Effector CD8-positive, alpha-beta T cell (primary cell): ENCODE measurements at places on chromosomes 1 and 21.

DNA sequence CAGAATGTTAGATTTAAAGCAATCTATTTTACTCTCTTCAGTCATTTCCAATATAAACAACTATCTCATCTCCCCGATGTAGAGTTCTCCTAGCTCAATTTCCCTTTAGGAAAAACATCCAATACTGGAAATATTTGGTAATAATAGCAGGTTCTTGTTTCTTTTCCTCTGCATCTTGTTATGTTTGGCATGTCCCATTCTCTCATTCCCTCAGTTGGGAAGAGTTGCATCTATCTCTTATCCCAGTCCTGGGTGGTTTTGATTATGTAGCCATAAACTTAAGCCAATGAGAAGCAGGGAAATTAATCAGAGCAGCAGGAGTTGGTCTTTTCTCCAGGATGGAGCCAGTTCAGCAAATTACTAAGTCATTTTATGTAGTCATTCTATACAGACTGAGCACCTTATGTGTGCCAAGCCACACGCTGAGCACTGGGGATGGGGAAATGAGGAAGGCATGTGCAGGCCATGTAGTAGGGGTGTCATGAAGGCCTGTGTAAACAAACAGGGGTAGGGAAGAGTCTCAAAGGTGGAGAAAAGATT lies 418.2 kb upstream of the NFIA start:
- DNase-seq = no peak

DNA sequence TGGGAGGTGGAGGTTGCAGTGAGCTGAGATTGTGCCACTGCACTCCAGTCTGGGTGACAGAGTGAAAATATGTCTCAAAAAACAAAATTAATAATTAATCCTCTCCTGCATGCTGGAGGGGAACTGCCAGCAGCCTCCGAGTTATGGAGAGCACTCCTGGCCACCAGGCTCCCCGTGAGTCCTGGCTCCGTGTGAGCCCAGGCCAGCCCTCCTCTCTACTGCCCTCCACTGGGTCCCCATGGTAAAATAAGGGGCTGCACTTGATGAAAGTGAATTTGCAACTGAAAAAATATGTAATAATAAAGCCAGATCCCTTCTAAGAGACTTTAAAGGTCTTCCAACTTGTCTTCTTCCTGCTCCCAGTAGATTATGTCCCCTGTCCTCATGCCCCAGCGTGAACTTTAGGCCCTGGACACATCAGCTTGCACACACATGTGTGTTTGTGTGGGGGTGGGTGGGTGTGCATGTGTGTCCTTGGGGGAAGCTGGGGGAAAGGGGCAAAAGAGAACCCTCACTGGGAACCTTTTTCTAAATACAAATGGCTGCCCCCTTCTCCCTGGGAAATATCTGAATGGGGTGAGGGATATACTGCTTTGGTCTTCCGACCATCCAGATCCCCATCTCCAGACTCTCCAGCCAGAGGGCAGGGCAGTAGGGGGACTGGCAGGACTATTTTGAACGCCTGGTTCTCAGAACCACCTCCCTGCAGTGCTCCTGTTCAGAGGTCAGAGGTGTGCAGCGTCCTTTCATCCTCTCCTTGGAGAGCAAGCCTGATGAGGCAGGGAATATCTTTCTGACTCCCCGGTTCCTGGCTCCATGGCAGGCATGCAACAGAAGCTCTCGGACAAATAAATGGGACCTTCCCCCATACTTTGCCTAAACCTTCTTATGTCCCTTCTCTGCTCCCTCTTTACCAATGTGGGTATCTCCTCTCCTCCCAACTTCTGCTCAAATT lies 26.2 kb downstream of the NEK2 start:
- no peak for DNase-seq

- no peak for DNase-seq
Observed at GRCh38 chr1:152954436-152954835, 7.4 kb downstream of the SPRR5 start.

DNA sequence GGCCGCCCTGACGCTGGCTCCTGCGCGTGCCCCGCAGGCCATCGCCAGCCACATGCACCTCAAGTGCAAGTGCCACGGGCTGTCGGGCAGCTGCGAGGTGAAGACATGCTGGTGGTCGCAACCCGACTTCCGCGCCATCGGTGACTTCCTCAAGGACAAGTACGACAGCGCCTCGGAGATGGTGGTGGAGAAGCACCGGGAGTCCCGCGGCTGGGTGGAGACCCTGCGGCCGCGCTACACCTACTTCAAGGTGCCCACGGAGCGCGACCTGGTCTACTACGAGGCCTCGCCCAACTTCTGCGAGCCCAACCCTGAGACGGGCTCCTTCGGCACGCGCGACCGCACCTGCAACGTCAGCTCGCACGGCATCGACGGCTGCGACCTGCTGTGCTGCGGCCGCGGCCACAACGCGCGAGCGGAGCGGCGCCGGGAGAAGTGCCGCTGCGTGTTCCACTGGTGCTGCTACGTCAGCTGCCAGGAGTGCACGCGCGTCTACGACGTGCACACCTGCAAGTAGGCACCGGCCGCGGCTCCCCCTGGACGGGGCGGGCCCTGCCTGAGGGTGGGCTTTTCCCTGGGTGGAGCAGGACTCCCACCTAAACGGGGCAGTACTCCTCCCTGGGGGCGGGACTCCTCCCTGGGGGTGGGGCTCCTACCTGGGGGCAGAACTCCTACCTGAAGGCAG lies 23.4 kb upstream of the ARF1 start:
- peak; percentile 63 for DNase-seq

GRCh38 chr1:174194461-174194860 lies 35.1 kb downstream of the RABGAP1L start:
- DNase-seq = no peak

DNA sequence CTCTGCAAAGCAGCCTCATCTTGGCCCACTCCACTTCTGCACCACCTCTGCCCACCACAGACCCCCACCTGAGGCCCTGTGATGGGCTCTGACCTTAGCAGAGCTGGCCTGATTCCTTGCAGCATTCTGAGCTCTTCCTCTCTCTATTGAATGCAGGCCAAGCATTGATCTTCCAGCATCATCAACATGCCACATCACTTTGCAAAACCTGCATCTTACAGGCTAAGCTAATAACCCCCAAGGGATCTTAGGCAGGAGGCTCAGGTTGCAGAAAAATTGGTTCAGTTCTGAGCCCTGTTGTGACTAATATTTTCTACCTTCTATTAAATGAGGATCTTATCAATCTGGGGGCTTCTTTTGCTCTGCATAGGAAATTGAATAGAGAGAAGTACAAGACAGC lies 78.7 kb downstream of the ATP1A1 start:
- no peak for DNase-seq

DNA sequence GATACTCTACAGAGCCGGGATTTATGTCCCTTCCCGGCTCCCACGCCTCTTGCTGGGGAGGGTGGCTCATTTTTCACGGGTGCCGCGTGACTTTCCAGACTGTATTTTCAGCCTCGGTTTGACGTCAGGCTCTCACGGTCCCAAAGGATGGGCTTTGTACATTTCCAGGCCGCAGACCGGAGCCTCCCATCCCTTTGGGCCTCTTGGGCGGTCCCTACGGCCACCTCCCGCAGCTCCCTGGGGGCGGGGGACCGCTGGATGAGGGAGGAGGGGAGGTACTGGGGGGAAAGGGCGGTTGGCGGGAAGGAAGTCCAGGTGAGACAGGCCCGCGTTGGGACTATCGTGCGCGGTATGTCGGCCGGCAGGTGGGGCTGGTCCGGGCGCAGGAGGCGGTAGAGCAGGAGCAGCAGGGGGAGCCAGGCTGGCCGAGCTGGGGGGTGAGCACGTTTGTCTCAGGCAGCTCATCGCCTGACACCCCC lies 17.9 kb downstream of the UBL4B start:
- no peak for DNase-seq

DNA sequence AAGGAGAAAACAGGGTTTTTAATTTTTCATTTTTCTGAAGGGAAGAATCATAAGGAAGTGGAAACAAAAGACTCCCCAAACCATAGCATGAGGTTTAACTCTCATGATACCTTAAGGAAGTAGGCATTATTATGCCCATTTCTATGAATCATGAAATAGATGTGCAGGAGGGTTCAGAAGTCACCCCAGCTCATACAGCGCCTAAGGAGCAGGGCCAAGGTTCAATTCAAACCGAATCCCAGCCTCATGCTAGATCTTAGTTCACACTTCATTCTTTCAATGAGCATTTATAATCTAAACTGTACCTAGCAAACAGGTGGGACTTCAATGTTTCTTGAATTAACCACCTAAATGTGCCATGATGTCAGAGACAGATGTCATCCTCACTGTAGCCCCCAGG lies 111.9 kb upstream of the SLC25A33 start:
- no peak for DNase-seq

- no peak for DNase-seq
Observed at GRCh38 chr1:31951276-31951675, 13.1 kb upstream of the PTP4A2 start.

DNA sequence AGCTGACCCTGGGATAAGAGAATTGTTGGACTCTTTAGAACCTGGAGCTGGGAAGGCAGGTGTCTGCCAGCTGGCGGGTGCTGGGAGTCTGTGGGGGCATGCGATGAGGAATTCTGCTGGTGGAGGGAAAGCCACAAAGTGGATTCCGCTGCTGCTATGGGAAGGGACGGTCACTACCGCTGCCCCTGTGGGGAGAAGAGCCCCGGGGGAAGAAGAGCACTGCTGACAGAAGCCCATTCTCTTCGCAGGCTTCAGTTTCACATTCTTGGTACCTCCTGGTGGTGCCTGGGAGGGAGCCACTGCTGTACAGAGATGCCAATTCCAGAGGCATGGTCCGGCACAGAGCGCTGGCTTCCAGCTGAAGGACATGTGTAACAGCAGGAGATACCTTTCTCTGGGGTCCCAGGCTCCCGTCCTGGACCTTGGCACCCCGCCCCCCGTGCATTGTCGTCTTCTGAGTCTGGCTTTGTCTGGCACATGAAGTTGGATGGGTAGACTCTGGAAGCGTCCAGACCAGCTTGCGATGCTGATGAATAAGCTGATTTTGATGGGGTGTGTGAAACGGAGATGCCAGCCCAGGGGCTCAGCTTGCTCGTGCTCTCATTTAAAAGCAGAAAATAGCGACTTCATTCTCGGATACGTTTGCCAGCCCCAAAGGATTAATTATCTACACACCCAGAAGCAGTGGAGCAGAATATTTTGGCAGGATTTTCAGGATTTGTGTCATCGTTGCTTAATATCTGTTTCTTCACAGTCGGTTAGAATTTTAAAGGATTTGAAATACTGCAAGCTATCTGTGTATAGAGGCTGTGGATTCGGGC lies 13.2 kb downstream of the PDXK start:
- no peak for DNase-seq

DNA sequence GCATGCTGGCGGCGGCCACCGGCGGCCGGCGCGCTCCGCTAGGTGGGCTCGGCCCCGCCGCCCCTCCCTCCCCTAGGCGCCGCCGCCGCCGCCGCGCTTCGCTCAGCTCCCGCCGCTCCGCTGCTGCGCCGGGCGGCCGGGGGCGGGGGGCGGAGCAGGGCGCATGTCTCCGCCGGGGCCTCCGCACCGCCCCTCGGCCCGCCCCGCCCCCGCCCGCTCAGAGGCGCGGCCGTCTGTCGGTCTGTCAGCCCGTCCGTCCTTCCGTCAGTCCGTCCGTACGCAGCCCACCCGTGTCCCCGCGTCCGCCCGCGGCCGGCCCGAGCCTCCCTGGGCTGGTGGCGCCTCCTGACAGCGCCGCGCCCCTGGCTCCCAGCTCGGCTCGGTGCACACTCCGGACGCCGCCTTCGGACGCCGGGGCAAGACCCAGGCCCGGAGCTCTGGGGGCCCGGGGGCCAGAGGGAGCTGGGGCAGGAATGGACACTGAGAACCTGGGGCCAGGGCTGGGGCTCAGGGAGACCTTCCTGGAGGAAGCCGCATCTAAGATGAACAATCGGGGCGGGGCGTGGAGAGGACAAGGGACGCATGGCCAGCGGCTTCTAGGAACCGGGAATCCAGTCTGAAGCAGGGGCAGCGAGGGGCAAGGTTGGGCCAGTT lies at the start of gene GPR153:
Gene GPR153, minus strand, starts transcription at position 138 of the 654 bp plus-strand sequence. CDS start 6,193 bp downstream, outside the sequence.
- peak; percentile 9 for DNase-seq

DNA sequence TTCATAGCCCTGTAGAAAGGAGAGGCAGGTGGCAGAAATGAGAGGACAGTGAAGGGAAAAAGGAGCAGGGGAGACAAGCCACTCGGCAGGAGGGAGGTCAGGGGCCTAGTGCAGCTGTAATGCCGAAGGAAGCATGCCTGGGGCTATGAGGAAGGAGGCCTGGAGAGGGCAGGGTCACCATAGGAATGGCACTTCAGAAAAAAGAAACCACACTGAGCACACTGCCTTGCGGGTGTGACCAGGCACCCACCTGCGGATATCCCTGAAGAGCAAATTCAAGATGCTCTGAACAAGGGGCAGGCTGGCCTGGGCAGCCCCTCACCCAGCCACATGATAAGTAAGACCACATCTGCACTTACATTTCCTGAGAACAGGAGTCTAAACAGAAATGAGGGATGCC lies 104.7 kb downstream of the JAK1 start:
- no peak for DNase-seq

DNA sequence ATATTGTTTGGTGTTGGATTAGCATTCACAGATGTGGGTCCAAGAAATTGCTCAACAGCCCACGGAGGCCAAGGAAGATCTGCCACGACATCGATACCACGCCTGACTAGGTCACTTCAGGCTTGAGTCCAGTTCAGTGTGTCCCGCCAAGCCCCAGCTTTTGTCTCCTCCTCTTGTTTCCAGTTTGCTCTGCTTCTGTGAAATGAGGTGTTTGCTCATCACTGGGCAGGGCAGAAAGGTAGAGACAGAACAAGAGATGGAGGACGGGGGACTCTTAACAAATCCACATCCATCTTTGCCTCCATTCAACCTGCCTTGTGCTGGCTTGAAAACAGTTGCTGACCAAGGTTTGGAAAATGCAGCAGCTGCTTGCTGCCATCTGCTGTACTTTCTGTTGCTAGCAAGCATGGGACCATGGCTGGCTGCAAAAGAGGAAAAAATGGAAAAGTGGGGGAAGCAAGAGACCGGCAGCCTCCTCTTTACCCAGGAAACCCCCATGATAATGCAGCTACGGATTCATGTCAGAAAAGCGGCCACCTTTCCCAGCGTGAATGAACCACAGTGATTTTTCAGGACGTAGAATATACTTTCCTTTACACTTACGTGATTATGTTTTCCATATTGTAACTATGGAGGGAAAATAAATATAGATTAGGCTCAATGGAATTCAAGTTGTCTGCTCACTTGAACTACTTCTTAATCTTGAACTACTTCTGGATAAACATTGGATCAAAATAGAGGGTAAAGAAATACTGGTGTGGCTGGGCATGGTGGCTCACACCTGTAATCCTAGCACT lies 80.2 kb upstream of the GREM2 start:
- DNase-seq = no peak

DNA sequence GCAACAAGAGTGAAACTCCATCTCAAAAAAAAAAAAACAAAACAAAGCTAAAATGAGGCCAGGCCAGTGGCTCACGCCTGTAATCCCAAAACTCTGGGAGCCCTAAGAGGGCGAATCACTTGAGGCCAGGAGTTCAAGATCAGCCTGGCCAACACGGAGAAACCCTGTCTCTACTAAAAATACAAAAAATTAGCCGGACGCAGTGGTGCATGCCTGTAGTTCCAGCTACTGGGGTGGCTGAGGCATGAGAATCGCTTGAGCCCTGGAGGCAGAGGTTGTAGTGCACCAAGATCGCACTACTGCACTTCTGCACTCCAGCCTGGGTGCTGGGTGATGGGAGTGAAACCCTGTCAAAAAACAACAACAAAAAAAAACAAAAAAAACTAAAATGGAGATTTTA lies 191.2 kb upstream of the SGIP1 start:
- DNase-seq = no peak
